Substantia nigra (tissue), 51 donors: ENCODE measurements at places on chromosomes 12 and 14.

DNA sequence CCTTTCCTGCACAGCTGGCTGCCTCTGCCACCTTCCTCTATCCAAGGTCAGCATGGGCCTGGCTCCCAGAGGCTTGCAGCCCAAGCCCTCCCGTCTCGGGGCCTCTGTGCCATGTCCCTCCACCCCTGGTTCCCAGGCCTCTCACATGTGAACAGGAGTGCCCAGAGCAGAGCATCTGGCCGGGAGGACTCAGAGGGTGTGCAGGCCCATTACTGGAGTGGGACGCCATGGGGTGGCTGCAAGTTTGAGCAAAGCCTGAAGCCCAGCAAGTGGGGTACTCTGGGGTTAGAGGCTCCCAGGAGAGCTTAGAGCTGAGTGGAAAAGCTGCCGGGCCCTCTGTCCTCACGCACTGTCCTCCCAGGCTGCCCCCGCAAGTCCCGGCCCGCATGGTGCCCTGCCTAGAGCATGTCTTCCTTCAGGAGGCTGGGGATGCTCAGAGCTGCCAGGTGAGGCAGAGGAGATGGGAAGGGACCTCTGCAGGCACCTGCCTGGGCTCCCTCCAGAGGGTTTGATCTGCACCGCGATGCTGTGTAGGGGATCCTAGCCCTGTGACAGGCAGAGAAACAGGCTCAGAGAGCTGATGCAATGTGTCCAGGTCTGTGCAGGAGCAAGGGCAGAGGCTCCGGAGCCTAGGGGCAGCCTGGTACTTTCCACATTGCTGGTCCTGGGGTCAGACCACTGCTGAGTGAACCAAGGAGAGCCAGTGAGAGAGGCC is 39.8 kb downstream of the DIO3 start:
- DNase-seq = no peak

DNA sequence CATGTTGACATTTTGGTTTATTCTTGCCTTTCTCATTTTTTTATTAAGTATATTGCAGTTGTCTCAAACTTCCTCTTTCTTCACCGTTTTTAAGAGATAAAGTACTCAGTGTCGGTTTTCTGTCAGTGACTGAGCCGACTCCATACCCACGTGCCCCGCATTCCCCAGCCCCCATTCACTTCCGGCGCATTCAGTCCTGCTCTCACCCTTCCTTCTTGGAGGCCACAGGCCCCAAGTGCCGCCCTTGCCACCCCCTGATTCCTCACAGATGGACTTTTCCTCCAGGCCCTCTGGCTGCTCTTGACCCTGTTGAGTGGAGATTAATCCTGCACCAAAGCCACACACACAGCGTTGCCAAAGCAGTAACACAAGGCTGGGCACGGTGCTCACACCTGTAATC is 19.1 kb upstream of the DNAH10 start:
- no peak for DNase-seq

DNA sequence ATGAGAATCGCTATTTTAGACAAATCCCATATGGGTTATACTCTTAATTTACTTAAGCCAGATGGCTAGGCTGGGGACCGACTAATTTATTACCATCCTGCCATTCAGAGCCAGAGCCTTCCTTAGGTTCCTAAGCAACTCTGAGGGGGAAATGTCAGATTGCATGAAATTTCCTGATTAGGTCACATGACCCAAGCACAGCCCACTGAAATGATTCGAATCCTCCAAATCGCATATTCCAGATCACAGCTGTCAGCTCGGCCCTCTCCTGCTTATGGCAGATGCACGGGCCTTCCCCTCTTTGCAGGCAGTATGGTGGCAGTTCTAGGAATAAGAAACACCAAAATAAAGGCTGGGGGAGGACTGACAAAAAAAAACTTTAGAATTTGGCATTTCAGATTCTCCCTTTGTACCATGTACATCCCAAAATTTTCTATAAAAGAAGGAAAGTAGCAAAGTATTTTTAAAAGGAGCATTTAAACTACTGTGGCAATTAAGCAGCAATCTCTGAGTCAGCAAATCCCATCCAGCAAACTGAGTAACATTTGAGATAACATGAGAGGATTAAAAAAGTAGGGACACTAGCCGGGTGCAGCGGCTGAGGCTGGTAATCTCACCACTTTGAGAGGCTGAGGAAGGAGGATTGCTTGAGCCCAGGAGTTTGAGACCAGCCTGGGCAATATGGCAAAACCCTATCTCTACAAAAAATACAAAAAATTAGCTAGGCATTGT is 30.5 kb upstream of the NUDT4 start:
- no peak for DNase-seq

GRCh38 chr14:95495076-95495475 is 21.4 kb downstream of the SYNE3 start:
- DNase-seq = no peak

DNA sequence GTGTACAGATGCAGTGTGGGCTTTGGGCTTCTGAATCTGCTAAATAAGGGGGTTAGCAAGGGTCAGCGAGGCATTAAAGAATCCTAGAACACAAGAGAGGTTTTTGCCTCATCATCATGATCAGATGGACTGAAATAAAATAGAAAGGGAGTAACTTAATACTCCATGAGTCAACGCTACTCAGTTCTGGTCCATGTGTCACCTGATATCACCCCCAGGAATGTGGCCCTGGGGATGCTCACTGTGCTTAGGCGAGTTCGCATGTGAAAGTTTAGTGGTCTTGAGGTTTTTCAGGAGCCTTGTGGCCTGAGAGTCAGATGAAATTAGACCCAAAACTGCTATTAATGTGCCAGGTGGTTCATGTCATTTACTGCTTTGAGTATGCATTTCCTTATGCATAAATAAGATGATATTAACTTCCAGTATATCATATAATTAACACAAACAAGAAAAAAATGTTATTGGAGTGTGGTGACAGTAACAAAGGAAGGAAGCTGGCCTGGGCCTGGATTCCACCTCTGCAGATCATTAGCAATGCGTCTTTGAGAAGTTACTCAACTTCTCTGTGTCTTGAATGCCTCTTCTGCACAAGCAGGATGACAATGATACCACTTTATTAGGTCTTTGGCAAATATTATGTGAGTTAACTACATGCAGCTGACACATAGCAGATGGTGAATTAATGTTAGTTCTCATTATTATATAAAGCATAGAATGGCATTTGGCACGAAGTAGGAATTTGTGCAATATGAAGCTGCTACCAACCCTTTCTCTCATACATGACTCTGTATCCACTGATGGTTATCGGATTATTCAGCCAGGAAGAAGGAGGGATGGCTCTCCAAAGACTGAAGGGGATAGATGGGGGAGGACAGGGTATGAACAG is 1272.6 kb downstream of the AACS start:
- DNase-seq = no peak

DNA sequence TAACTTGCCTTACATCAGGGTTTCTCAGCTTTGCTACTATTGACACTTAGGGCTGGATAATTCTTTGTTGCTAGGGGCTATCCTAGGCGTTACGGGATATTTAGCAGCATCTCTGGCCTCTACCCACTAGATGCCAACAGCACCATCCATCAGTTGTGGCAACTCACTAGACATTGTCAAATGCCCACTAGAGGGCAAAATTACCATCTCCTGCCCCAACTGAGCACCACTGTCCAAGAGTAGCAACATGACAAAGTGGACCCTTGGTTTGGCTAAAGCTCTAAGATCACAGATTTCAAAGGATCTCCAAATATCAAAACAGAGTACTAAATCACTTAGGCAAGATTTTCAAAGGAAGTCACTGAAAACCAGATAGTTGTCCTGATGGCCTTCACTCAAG is 251.7 kb upstream of the TBX3 start:
- DNase-seq = no peak

DNA sequence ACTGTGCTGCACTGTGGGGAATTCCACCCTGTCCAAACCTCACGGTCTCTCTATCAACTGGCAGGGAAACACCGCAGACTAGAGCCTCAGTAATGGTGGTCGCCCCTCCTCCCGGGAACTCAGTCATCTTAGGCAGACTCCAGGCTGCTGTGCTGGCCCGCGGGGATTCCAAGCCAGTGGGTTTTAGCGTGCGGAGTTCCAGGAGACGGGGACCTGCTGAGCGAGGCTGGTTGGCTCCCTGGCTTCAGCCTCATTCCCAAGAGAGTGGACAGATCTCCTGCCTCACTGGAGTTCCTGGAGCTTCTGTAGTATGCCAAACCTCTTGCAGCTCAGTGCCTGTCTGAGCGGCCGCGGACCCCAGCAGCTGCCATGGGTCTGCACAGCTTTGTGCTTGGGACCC is 455.6 kb downstream of the CCDC91 start:
- no peak for DNase-seq

DNA sequence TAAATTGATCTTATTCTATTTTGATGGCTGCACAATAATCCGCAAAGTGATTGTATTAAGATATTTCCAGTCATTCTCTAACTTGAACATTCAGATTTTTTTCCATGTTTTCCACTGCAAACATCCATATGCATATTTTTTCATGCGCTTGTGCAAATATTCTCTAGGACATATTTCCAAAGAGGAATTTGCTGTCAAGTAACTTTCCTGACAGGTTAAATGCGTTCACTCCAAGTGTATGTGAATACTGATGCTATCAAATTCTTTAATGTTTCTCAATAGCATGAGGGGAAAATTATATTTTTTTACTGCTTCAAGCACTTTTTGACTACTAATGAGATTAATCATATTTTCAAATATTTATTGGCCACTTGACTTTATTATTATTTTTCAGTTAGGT is 135.3 kb upstream of the LGR5 start:
- DNase-seq = no peak
